Brain (organoid and tissue), 16 donors: ENCODE measurements at places on chromosomes 1 and 21.

DNA sequence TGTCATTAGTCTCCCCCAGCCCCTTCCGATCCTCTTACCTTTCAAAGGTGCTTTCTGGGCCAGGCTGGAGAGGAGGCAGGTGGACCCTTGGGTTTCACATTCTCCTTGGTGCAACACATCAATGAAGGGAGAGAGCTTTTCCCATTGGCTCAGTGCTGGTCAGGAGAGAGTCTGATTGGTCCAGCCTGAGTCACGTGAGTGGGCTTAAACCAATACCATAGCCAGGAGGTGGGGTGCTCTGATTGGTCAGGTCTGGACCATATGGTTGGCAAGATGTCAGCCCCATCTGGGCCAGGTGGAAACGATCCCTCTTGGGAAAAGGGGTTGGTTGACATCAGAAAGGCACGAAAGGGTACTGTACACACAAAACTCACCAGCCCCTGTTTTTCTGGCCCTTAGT, 44.8 kb upstream of the ABCG1 start:
- no peak for DNase-seq

- DNase-seq = no peak
These were observed 5.9 kb downstream of the ANKRD13C start for GRCh38 chr1:70348399-70349165.

GRCh38 chr1:28172713-28173150, 3.8 kb downstream of the PTAFR start:
- DNase-seq = no peak

GRCh38 chr1:156308078-156308477, 9.0 kb upstream of the VHLL start:
- DNase-seq = no peak

GRCh38 chr1:45787905-45788304, 15.5 kb upstream of the MAST2 start:
- no peak for DNase-seq

DNA sequence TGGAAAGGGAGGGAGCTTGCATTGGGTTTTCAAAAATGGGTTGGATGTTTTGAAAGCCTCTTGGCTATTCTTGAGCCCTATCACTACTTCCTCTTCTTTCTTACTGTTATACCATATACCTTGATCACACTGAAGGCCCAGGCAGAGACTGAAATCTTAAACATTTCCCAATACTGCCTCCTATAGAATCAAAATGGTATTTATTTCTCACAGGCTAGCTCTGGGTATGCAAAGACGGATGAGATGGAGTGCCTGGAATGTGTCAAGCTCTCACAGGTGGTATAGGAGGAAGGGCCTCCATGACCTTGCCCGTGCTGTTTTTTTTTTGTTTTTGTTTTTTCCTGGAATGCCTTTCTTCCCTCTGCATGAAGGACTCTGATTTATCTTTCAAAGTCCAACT, 268.4 kb upstream of the USP24 start:
- DNase-seq = no peak

DNA sequence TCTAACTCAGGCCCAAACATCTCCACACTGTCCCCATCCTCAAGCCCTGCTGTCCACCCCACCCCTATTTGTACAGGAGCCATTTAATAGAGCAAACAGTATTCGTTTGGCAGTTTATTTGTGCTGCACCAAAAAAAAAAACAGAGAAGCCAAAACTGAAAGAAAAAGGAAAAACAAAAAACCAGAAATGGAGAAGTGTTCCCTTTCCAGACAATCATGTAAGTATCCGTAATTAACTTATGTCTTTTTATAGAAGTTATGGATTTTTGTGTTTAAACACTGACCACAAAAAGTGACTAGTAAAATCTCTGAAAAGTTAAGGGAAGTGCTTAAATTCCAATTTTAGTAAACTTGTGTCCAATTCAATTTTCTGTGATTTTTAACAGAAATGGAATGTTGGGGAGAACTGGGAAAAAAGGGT, 40.4 kb upstream of the ZBTB18 start:
- no peak for DNase-seq

- no peak for DNase-seq
These were observed 17.7 kb downstream of the FHAD1 start for GRCh38 chr1:15264769-15265168.

- DNase-seq = no peak
These were observed 5.2 kb upstream of the LIN28A start for GRCh38 chr1:26405281-26405915.

DNA sequence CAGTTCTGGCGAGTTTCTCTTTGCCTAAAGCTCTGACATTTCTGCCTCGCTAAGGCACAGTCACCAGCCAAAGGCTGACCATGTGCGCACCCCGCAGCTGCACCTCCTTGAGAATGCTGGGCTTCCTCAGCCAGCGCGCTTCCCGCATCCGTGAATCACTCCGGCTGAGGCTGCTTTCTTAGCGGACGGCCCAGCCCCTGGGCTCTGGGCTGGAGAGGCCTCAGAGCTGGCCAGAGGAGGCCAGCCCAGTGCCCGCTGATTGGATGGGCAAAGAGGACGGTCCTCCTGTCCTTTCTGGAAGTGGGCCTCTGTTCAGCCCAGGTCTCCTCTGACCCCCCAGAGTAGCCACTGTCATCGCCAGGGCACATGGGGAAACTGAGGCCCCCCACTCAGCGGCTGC, 56.1 kb downstream of the PRDM16 start:
- DNase-seq = peak; percentile 40

DNA sequence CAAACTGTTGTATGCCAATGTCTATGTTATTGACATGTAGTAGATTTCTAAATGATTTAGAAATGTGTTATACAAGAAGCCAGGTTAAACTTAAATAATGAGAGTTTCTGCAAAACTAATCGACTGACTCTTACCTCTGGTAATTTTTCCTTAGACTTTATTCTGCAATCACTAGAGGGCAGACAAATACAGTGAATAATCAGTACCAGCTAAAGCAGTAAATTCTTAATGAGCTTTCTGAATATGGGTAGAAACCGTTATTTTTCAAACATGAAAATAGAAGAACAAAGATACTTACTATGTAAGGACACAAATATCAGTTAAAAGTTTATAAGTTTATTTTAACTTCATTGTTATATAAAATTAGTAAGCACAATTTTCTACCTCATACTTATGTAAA, 97.9 kb upstream of the RGS1 start:
- DNase-seq = peak; percentile 71

GRCh38 chr1:91053630-91054029, 31.8 kb upstream of the ZNF644 start:
- no peak for DNase-seq

DNA sequence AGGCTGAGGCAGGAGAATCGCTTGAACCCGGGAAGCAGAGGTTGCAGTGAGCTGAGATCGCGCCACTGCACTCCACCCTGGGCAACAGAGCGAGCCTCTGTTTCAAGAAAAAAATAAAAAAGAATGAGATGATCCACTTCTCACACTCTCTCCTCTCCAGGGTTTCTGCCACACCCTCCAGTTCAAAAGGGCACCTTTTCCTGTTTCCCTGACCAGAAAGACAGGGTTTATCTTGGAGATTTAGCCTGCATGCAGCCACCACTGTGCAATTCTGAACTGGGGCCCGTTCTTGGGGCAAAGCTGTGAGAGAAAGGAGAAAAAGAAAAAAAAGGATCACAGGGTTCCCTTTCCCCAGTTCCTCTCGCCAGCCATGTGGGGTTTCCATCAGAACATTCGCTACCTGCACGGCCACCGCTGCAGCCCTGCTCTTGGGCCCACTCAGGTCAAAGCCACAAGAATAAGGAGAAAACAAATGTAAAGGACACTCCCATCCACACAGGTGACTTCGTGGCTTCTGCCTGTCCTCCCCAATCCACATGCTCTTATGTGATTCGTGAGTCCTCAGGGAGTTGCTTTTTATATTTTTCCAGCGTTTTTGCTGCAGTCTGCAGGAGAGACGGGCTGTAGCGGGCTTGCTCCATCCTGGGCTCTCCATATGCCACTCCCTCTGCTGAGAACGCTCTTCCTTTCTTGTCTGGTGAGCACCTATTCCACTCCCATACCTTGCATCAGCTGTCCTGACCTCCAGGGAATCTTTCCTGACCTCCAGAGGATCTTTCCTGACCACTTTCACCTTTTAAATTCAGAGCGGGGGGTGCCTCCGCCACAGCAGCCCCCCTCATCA, 26.4 kb downstream of the GNG4 start:
- DNase-seq = peak; percentile 28

DNA sequence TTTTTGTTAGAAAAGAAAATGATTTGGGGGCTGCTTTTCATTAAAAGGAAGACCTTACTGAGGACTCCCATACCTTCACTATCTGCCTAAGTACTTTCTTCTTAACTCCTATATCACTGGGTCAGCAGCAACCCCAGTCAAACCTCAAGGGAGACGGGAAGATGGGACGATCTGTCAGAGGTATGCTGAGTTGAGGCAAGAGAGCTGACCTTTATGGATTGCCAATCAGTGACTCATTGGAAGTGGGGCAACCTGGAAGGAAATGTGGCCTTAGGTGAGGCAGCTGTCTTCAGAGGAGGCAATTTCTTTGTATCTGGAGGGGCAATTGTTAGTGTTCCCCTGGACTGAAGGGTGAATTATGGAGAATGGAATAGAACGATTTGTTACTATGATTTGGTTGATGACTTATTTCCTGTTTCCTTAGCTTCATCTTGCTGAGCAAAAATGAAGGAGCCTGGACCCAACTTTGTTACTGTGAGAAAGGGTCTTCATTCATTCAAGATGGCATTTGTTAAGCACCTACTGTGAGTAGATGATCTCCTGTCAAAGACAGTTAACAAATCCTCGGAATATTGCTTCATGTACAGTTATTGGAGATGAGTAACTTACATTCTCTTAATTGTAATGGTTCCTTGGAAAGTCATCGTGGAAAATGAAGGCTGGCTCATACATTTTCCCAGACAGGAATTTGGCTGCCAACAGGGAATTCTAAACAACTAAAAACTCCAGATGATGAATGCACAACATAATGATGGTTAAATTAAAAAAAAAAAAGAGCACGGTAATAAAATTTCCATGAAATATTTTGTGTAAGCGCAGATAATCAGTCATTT, 134.7 kb upstream of the KCNJ15 start:
- no peak for DNase-seq

GRCh38 chr1:150567717-150568593, 11.5 kb downstream of the MCL1 start:
- peak; percentile 78 for DNase-seq

GRCh38 chr21:16040601-16041000, 310.8 kb downstream of the USP25 start:
- no peak for DNase-seq

DNA sequence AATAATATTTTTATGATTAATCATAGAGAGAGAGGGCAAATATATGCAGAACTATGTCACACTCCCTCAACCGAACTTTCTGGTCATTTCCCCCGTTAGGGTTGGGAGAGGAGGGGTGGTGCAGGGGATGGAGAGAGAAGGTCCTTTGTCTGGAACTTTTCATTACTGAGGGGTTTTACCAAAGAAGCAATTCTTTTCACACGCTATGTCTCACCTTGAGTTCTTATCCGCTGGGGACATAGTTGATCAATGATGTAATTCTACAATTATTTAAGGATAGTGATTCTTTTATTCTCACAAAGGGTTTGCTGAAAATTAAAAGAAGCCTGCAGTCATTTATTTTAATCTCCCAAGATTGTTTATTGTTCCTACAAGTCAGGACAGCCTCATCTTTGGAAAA, 98.3 kb upstream of the RUNX1 start:
- DNase-seq = no peak

GRCh38 chr1:202155478-202156021, 4.9 kb downstream of the PTPN7 start:
- no peak for DNase-seq

GRCh38 chr1:33721301-33721815, 142.5 kb upstream of the HMGB4 start:
- no peak for DNase-seq

GRCh38 chr1:84242641-84243040, 58.9 kb upstream of the SAMD13 start:
- no peak for DNase-seq

DNA sequence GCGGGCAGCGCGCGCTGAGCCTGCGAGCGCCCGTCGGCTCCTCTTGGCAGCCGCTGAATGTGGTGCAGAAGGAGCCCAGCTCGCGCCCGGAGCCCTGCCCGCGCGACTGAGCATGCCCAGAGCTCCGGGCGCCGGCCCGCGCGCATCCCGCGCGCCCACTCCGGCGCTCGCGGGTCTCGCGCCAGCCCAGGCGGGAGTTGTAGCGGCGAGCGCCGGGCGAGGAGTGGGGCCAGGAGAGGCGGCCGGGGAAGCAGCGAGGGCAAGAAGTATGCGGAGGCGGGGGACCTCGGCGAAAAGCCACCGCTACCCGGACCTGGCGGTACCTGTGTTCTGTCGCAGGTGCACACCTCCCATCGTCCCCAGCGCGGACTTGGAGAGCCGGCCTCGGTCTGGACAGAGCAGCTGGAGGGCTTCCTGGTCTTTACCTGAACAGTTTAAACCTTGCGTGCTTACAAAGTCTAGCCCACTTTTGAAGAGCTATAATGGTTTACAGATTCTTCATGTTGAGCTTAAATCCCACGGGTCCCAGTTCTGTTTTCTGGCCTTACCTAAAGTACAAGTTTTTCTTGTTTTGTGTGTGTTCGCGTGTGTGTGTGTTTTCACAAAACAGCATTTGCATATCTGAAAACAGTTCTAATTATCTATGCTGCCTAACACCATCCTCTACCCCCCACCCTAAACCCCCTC, at the start of gene DDAH1:
TSS of gene DDAH1 (minus strand) at position 61 of the 687 bp plus-strand sequence. CDS start 114 bp downstream, outside the sequence.
- DNase-seq = peak; percentile 88

DNA sequence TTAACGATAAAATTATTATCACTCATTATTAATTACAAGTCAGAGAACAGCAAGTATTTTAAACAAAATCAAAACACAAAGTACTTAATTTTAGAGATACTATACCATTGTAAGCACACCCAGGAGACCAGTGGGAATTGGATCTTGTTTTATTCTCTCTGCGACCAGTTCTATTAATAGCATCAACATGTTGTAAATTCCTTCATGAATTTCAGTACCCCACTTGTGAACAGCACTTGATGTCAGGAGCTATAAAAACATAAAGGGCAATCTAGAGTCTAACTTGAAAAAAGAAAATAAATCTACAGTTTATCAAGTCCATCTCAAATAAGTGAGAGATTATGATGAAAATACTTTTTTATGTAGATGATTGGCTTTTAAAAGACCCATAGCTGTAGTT, 42.9 kb downstream of the USP24 start:
- no peak for DNase-seq

DNA sequence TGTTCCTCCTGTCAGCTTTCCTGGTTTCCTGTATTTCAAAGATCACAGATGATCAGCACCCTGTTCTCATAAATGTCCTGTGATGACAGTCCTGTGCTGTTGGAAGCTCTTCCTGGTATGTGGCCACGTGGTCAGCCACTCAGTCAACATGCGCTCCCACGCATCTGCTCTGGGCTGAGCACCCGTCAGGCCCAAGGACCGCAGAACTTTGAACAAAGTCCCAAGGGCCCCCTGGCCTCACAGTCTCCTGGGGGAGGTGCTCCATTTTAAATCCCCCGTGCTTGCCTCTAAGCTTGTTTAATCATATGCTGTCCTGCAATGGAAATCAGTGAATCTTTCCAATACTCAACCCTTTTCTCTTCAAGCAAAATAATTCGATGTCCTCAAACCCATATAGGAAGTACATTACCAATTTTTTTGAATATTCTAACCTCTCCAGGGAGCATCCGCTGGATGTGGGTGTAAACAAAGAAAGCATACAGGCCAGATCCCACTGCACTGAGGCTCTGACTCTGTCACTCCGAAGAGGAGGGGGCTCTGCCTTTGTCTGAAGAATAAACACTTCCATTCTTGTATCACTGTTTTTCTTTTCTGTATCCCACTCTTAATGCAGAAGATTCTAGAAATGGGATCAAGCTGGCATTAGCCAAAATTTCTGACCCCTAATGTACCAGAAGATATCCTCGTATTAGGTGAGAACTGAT, 250.3 kb downstream of the SDCCAG8 start:
- DNase-seq = no peak
